ENCODE measurements at places on chromosomes 13 and 19.

- DNase-seq: no peak
These were observed 13.6 kb upstream of the ERCC1 start for GRCh38 chr19:45437328-45437727.

- no peak for DNase-seq
These were observed 269.6 kb downstream of the DNAJC15 start for GRCh38 chr13:43293008-43293407.

GRCh38 chr19:10379880-10380312 is 476 bp downstream of the TYK2 start:
- no peak for DNase-seq

DNA sequence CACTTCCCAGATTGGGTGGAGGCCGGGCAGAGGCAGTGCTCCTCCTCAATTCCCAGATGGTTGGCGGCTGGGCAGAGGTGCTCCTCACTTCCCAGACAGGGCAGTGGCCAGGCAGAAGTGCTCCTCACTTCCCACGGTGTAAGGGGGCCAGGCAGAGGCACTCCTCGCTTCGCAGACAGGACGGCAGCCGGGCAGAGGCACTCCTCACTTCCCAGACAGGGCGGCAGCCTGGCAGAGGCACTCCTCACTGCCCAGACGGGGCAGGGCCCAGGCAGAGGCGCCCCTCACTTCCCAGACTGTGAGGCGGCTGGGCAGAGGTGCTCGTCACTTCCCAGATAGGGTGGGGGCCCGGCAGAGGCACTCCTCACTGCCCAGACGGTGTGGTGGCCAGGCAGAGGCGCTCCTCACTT is 36.6 kb upstream of the SLAIN1 start:
- no peak for DNase-seq

DNA sequence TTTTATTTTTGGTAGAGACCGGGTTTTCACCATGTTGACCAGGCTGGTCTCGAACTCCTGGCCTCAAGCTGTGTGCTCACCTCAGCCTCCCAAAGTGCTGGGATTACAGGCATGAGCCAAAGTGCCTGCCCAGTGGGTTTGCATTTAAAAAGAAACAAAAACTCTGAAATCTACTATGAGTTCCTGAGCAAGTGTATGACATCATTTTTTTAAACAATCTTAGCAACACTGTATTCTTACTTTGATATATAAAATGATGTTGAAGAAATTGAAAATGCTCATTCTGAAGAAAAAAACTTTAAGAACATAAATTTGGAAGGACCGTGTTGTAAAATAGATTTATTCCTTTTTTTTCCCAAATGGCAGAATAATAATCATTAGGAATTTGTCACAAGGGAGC is 1199.7 kb downstream of the DIAPH3 start:
- no peak for DNase-seq

DNA sequence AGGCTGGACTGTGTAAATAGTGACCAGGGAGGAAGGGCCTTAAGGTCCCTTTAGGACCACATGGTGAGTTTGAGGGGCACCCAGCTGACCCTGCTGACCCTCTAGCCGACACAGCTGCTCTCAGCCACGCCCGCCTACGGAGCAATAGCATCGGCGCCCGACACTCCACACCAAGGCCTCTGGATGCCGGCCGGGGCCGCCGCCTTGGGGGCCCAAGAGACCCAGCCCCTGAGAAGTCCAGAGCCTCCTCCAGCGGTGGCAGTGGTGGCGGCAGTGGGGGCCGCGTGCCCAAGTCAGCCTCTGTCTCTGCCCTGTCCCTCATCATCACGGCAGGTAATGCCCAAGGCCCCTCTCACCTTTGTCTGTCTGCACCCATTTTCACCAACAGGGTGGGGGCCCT is 8.6 kb upstream of the PIK3R2 start:
- no peak for DNase-seq

GRCh38 chr19:29620931-29621351 is 14.9 kb downstream of the POP4 start:
- no peak for DNase-seq
